ENCODE measurements at places on chromosomes 6 and 20.

GRCh38 chr6:75213732-75214131 is 7.9 kb upstream of the COL12A1 start:
- DNase-seq, result no peak

- DNase-seq, result no peak
Observed at GRCh38 chr6:33744895-33745546, 1.7 kb downstream of the IP6K3 start.

- no peak for DNase-seq
Observed at GRCh38 chr20:4026093-4026601, 10.8 kb upstream of the RNF24 start.

DNA sequence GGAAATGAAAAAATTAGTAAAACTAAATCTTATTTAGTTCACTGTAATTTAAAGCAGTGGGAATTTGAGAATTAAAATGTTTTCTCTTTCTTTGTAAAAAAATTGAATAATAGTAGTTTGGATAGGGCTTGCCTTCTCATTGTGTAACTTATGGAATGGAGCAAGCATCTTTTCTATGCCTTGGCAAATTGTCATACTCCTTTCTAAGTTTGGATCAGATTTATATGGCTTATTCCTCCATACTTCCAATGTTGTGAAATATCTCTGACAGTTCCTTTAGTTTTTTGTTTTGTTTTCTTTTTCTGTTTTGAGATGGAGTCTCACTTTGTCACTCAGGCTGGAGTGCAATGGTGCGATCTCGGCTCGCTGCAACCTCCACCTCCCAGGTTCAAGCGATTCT is 176.4 kb downstream of the SAMD5 start:
- DNase-seq, result no peak

DNA sequence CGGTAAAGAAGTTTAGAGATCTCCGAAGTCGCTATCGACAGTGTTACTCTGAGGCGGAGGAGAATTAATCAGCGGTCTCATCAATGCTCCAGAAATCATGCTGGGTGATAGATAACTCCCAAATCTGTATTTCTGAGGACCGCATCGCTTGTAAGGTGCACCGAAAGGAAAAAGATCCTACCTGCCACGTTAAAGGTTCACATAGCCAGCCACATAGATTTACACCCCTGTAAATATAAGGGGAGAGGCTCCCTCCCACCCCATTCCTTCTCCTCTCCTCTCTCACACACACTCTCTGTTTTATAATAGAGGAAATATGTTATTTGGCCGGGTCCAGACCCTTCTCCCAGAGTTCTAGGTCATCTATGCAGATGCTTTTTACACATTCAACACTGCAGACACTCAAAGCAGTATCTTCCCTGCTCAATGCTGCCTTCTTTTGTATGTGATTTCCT is 620 bp upstream of the DEK start:
- no peak for DNase-seq
